ENCODE measurements at places on chromosomes 2 and 18. TPM values are rescaled to one million over a fixed set of nuclear protein-coding genes. Genes with fewer than 3 reads are reported as not detected.

DNA sequence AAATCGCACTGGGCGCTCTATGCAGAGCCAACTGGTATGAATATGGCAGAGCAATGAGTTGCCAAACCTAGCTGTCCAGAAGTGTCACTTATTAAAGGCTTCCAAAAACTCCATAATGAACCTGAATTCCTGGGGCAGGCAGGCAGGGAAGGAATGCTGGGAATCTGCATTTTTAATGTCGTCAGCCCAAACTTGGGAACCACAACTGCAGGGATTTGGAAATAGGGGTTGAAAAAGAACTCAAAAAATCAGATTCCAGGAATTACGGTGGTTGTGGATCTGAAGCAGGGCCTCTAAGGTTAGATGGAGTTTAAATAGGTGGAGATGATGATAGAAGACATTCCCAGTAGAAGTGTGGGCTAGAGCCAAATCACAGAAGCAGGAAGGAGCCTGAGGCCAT, 15.0 kb downstream of the NCKAP5 start:
- no peak for DNase-seq

Gene RESP18
- not detected for polyA plus RNA-seq

Gene USP40
- polyA plus RNA-seq, result 45.5 TPM

GRCh38 chr18:7459851-7460770, 107.0 kb upstream of the PTPRM start:
- DNase-seq, result no peak

- no peak for DNase-seq
Measured at GRCh38 chr2:61707984-61708852, 145.6 kb downstream of the FAM161A start.

GRCh38 chr18:66168685-66169235, 417.9 kb downstream of the CDH7 start:
- no peak for DNase-seq

- DNase-seq, result no peak
Measured at GRCh38 chr18:8635087-8635486, 25.9 kb downstream of the RAB12 start.

GRCh38 chr2:65057391-65058052, 1.3 kb downstream of the CEP68 start:
- DNase-seq, result no peak

Data from right renal pelvis (tissue), 4 donors.